ENCODE measurements at places on chromosomes 13 and 19. TPM values are rescaled to one million over a fixed set of nuclear protein-coding genes. Genes with fewer than 3 reads are reported as not detected.

Gene HSH2D
- total RNA-seq, result not detected

Gene TNFRSF19
- total RNA-seq, result 22.7 TPM

Gene RINL
- 20.6 TPM for total RNA-seq

Gene ELSPBP1
- not detected for total RNA-seq

Gene ZNF610
- 4.4 TPM for total RNA-seq

Gene ZNF628
- 12.3 TPM for total RNA-seq

Gene LPAR6
- 19.7 TPM for total RNA-seq

Gene PLPP2
- total RNA-seq, result 0.05 TPM

Gene SBNO2
- total RNA-seq, result 23.3 TPM

Gene ZNF587
- 13.8 TPM for total RNA-seq

Gene FFAR2
- not detected for total RNA-seq

Gene PSG1
- 16.3 TPM for total RNA-seq

Measured in myocyte (in vitro differentiated cells).